ENCODE measurements at places on chromosomes 2 and 18.

GRCh38 chr2:128280158-128280871 lies 38.4 kb downstream of the HS6ST1 start:
- DNase-seq, result no peak

DNA sequence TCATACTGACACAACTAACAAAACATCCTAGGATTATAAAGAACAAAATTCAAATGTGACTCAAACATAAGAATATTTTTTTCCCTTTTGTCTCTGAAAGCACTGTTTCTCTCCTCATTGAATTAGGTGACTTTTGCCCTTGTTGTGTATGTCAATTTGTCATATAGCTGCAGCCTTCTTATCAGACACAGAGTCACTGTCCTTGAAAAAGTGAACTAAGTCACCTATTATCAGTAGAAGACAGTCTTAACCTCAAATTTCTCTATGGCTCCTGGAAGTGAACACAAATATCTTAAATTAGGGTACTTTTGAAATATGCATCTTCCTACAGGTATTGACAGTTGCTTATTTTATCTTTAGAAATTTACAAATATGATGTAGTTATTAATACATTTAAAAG lies 360.6 kb downstream of the NBAS start:
- DNase-seq, result no peak

DNA sequence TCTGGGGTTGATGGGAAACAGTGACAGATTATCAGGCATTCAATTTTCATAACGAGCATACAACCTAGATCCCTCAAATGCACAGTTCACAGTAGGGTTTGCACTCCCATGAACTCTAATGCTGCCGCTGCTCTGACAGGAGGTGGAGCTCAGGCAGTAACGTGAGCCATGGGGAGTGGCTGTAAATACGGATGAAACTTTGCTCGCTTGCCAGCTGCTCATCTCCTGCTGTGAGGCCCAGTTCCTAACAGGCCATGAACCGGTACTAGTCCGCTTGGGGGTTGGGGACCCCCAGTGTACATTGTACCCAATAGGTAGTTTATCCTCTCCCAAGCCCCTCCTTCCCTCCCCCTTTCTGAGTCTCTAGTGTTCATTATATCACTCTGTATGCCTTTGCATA lies 94.6 kb downstream of the PTH2R start:
- DNase-seq, result no peak

GRCh38 chr2:31138037-31138962 lies at the start of gene GALNT14:
Gene GALNT14 (minus strand): TSS chr2:31138440. CDS start chr2:31138086, 354 bp downstream.
- DNase-seq, result peak; percentile 7

DNA sequence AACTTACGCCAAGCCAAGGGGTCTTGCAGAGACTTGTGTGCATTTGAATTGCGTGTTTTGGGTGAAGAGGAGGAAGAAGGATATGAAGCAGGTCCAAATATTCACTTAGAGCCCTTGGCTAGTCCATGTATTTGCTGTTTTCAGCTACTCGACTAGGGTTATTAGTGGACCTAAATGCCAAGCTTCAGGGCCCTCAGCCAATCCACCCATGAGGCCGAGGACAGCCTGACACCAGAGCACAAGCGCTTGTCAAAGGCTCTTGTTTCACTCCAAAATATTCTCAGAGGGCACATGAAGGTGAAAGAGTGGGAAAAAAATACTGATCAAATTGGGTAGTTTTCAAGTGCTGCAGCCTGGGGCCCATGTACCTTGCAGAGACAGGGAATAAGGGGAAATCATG lies 174.8 kb upstream of the ACAA2 start:
- DNase-seq, result no peak

DNA sequence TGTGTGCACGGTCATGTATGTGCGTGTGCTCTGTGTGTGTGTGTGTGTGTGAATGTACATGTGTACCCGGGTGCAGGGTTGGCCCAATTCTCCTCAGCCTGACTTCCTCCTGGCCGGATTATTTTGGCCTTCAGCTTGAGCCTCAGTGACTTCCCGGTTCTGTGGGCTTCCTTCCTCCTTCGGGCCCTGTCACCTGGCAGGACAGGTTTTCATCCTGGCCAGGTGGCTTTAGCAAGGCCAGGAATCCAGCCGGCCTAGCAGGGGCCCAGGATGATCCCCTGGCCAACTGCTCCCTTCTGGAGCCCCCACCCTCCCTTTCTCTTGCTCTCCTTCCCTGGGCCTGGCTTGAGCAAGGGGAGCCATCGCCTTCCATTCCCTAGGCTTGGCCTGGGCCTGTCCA lies 140.5 kb downstream of the INHBB start:
- DNase-seq, result no peak

DNA sequence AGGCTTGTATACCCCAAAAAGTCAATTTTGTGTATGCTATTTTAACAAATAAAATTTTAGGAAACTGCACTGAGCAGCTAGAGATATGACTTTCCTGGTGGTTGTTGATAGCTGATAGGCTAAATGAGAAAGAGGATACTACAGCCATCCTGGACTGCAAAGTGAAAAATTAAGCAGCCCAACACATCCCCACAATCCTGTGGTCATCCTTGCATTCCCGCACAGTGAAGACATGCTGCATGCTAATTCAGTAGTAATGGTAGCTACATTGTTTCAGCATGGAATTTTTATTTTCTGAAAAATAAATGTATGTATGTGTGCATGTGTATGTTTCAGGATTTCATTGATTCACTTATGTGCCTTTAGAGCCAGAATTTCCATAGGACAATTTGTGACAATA lies 124.2 kb upstream of the CCDC68 start:
- no peak for DNase-seq

DNA sequence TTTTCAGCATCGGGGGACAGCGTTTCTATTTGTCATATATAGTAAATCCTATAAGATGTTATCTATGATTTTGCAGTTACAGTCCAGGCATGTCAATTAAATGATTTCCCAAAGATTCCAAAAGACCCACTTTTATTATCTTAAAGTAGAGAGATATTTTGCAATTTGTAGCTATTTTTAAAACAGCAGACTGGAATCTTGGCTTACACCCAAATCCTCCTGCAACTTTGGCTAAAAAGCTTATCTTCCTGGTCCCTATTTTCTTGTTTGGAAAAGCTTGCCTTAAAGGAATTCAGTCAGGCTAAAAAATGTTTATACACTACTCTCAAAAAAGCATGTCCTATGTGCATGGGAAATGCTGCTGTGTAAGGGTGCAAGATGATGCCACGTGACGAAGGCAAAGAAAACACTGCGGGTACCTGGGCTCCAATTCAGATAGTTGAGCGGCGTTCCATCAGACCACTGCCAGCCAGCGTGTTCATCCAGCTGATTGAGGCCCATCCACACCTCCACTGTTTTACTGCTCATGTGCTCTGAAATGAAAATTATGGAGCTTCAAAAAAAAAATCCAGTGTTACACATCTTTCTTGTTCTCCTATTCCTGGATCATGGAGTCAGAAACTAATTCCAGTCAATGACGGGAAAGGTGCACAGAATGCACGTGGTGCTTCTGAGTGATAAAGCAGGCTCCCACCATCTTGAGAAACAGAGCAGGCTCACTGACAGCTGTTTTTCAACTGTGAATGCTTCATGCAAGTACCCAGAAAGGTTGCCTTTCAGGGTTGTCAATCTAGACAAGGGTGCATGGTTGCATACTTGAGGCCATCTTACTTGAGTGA lies 33.8 kb downstream of the PLA2R1 start:
- no peak for DNase-seq

GRCh38 chr2:169767243-169767888 lies 31.3 kb upstream of the SSB start:
- no peak for DNase-seq
